NCI-H774 (cell line): ENCODE measurements at places on chromosomes 2 and 18.
A peak's percentile ranks its signal among the peaks of the same experiment; 100 is the strongest.

DNA sequence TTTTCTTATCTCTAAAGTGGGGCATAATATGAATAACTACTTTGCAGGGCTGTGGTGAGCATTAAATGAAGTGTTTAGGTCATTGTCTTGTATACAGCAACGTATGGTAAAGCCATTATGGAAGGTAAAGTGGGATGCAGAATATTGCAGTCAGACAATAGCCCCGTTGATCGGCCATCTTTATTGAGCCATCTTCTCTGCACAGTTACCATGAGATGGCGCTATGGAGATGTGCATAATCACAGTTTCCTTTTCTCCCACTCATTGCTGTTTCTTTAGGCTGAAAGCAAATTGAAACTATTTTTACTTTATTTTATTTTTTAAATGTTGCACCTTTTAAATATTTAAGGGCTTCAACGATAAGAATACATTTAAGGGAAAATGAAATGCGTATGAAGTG is 108.9 kb downstream of the THSD7B start:
- DNase-seq: peak; percentile 14

DNA sequence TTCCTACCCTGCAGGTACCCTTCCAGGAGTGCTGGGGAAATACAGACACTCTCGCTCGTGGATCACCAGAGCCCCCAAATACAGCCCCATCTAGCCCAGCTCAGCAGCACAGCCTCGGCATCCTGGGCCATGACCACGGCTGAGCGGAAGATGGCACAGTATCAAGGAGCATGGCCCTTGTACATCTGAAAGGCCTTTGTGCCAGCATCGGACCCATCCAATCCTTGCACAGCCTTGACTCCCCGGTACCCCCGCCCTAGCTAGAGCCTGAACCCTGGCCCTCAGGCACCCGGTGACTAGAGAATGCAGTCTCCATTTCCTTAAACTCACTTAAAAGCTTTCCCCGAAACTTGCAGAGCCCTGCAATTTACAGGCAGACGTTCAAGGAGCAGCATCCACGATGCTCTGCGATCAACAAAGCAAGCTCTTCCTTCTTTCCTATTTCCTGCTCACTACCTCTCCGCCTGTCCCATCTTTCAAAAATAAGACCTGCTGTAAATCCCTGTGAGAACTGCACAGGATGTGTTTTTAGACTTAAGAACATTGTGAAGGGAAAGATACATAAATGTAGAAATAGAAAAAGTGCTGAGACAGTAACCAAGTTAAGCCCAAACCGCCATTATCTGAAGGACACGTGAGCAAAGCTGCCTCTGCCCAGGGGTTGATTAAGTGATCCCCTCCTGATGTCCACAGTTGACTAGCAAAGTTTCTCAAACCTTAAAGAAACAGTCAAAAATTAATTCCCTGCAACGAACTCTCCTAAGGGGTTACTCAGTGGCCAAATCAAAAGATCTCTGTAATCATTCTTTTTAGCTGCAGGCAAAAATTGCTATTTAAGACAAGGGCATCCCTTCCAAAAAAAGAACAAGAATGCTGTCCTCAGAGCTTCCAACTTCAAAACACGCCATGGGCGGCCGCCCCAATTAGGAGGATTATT is 48.5 kb downstream of the ZNF516 start:
- no peak for DNase-seq

DNA sequence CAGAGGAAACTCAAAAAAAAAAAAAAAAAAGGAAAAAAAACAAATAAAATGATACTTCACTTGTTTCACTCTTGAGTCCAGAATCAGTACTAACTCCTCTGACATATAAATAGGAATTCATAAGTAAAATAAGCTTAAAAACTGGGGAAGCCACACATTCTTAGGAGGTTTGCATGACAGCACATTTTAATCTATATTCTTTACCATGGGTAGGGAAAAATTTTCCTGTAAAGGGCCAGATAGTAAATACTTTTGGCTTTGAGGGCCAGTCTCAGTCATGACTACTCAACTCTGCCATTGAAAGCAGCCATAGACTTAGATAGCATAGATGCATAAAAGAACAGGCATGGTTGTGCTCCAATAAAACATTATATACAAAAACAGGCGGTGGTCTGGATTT is 145.2 kb downstream of the BCL11A start:
- no peak for DNase-seq

GRCh38 chr2:105329561-105330495 is at the start of gene TGFBRAP1:
TSS of gene TGFBRAP1 (minus strand) at chr2:105329735. CDS start at chr2:105308301, 21,434 bp downstream.
- DNase-seq: peak; percentile 38

GRCh38 chr2:67936969-67937368 is 125.8 kb downstream of the C1D start:
- no peak for DNase-seq

DNA sequence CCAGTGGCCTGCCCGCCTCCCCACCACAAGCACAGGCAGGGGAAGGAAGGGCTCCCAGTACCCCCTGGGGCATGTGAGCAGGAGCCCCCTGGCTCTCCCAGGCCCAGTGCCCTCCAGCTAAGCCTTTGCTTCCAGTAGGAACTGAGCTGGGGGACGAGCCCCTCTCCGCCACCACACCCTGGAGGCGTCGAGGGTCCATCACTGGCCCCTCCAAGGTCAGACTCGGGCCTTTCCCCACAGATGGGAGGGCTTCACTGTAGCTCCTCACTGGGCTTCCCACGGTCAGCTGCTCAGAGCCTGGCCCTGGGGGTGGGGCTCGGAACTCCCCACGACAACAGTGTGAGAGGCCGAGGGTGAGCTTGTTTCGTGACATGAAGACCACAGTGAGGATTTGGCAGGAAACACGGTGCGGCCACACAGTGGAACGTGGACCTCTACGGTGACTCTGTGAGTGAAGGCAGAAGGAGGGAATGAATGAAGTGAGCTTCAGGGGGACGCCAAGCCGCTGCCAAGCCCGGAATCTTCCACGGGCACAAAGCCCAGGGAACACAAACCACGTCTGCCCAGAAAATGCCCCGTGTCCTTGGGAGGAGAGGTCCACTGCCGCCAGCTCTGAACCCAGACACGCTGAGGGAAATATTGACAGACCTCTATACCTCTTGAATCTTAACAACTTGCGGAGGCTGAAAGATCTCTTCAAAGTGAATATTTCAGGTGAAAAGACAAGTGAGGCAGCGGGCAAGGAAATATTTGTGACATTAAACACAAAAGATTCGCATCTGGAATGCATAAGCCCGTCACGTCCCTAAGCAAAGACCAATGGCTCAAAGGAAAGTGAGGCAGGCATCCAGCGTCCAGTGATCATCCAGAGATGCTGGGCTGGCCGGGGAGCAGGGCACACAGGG is 144.8 kb upstream of the GPC1 start:
- DNase-seq: no peak

DNA sequence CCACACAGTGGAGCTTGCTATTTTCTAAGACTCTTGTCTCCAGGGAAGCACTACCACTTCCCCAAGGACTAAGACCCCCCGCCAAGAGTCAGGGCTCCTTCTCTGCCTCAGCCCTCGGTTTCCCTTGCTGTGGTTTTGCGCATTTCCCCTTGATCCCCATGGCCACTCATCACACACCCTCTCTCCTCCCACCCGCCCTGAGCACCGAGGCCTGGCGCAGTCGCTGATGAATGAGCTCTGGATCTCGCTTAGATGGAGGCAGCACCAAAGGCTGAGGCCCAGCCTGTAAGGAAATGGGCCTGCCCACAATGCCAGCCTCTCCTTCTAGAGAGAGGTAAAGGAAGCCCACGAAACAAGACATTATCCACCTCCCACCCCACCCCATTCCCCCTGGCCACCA is 96.9 kb downstream of the TNS1 start:
- no peak for DNase-seq

- DNase-seq: no peak
These were observed 88.5 kb downstream of the TGIF1 start for GRCh38 chr18:3538456-3538855.

GRCh38 chr18:68665628-68666027 is 49.3 kb downstream of the TMX3 start:
- no peak for DNase-seq

GRCh38 chr2:147348931-147349555 is 495.8 kb upstream of the ACVR2A start:
- DNase-seq: no peak

DNA sequence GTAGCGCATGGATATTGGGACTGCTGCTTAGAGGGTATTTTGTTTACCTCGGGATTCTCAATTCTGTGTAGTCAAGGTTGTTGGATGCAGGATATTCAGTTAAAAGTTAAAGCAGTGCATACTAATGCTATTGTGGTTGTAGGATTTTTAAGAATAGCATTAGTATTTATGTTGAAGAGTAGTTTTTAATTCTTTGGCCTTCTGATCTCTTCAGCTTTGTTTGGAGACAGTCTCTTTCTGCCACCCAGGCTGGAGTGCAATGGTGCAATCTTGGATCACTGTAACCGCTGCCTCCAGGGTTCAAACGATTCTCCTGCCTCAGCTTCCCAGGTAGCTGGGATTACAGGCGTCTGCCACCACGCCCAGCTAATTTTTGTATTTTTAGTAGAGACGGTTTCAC is 1.5 kb downstream of the RHBDD1 start:
- no peak for DNase-seq

- DNase-seq: no peak
These were observed 248.5 kb downstream of the TMEM182 start for GRCh38 chr2:103010306-103010705.

DNA sequence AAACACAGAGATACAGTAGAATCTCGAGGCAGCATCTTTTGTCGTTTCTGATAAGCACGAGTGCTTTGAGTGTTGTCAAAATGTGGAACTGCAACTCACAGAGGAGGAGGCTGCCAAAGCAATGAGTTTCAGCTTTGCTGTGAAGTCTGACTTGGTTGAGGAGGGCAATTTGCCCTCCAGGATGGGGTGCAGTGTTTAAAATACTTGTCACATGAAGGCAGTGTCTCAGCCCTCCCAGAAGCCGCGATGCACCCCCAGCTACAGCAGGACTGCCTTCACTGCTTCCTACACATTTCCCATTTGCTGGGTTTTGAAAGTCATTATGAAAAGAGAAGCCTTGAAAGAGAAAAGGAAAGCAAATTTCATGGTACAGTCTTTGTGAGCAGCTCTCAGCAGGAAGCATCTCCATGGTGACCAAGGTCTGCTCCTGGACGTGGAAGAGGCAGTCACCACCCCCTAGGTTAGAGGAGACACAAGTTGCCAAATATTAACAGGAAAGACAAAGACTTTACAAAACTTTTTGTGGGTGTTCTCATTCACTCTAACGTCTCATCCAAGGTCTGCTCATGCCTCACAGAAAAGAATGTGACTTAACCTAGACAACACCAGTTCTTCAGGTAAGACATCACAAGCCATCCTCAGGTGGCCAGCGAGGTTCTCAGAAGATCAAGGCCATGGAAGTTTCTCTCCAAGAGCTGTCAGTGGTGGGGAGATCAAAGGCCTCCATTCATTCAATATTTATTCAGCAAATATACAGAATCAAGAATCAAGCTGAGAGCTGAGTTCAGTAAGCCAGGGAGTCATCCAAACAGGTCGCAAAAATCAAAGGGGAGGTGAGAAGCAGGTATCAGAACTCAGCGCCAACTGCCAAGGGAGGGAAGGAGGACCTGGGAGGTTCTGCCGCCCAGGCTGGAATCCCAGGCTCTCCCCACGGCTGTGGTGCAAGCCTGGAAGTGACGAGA is 476.0 kb downstream of the EIPR1 start:
- DNase-seq: no peak

GRCh38 chr2:60535685-60536312 is 17.7 kb downstream of the BCL11A start:
- DNase-seq: no peak

DNA sequence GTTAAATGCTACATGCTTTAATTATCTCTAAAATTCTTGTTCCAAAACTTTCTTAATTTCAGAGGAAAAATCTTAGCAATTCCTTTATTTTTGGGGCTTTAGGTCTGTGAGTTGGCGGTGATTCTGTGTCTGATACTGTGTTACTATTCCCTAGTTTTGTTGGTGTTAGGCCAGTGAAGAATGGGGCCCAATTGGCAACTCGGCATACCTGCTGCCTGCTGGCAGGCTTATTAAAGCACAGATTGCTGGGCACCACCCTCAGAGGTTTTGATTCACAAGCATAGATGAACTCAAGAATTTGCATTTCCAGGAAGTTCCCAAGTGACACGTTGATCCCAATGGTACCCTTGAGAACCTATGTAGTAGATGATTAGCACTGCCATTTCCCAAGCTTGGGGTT is 101.6 kb downstream of the OSBPL6 start:
- DNase-seq: no peak

DNA sequence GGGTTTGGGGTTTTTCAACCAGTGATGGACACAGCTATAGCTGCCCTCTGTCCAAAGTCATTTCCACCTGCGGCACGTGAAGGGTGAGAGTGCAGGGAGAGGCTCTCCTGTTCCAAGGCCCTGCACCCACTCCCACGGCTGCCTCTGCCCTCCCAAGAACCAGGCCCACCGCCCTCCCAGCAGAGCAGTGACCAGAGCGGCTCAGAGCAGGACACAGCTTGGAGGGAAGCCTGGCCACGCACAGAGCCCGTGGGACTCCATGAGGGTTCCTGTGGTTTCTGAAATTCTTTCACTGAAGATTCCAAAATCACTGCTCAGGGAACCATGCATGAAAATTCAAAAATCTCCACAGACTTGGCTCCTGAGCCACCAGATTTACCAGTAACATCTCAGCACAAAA is 67.3 kb upstream of the SALL3 start:
- no peak for DNase-seq

DNA sequence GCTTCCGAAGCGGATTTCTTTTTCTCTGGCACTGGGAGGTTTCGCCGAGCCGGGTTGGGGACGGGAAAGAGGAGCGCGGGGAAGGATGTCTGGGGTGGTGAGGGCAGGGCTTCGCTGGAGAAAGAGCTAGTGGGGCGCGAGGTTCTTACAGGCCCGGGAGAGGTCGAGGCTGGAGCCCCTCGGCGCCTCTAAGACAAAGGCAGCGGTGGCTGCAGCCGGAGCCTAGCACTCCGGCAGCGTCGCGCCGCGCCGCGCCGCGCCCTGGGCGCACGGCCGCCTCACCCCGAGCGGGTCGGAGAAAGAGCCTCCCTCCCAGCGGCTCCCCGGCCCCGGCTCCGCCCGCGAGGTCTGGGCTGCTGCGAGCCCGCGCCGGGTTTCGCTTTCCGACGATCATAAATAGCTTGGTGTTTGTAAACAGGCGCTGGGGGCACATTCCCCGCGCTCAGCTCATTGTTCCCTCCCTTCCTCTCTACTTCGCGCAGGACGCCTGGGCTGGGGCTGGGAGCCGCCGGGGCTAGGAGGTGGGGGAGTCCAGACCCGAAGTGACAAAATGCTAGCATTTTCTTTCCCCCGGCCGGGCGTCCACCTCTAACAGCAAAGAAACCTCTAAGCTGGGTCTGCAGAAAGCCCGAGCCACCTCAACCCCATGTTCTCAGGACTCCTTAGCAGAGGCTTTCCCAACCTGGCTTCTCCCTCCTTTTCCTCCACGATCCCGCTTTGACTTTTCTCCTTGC is 813 bp upstream of the MEIS1 start:
- peak; percentile 51 for DNase-seq

DNA sequence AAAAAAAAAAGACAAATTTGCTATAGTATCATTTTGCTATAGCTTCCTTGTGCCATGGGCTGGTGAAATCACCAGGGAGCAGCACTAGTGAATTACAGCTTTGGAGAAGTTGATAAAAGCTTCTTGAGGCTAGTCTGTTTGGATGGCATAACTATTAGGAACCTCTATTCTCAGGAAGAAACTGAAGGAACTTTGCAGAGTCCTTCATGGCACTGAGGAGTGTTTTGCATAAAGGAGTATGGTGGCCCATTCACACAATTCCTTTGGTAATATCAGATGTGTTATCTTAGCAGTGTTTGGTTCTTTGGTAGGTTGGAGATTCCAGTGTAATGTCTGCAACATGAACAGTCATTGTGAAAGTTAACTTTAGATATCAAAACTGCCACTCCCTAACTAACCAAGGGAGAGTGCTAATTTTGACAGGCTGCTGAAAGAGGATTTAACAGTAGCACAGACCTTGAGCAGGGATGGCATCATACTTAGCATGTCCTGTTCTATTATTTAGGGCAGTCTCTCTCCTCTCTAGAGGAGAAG is 76.6 kb upstream of the ZFP36L2 start:
- DNase-seq: no peak

- no peak for DNase-seq
These were observed 224.1 kb downstream of the SH3RF3 start for GRCh38 chr2:109352898-109353689.
